ENCODE measurements at places on chromosomes 11 and 22.

DNA sequence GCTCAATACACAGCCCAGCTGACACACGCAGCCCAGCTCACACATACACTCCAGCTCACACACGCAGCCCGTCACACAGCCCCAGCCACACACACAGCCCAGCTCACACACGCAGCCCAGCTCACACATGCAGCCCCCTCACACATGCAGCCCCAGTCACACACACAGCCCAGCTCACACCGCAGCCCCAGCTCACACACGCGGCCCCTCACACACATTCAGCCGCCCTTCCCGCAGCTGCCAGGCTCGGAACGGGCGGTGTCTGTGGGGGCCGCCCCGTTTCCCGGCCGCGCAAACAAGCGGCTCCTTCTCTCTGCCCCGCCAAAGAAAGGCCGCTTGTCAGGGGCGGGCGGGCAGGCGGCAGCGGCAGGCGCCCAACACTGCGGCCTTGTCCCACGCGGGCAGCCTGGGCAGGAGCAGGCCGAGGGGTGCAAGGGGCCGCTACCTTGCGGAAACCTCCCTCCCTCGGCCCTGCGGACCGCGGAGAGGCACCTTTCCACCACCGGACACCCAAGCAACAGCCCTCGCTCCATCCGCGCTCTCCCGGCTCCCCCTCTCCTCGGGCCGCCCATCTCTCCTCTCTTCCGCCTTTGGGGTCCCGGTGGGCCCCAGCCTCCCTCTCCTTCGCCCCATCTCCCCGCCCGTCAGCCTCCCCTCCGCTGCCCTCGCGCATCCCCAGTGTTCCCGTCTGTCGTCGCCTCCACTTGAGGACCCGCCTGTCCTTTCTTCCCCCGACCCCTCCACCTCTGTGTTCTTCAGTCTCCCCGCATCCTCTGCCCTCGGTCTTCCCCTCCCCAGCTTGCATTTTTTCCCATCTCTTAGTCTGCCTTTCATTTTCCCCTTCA lies 2.2 kb downstream of the PHLDB1 start:
- no peak for DNase-seq

- no peak for DNase-seq
Measured at GRCh38 chr22:32646476-32646875, 155.0 kb upstream of the TIMP3 start.

GRCh38 chr11:102971766-102972165 lies 16.2 kb upstream of the MMP13 start:
- no peak for DNase-seq

DNA sequence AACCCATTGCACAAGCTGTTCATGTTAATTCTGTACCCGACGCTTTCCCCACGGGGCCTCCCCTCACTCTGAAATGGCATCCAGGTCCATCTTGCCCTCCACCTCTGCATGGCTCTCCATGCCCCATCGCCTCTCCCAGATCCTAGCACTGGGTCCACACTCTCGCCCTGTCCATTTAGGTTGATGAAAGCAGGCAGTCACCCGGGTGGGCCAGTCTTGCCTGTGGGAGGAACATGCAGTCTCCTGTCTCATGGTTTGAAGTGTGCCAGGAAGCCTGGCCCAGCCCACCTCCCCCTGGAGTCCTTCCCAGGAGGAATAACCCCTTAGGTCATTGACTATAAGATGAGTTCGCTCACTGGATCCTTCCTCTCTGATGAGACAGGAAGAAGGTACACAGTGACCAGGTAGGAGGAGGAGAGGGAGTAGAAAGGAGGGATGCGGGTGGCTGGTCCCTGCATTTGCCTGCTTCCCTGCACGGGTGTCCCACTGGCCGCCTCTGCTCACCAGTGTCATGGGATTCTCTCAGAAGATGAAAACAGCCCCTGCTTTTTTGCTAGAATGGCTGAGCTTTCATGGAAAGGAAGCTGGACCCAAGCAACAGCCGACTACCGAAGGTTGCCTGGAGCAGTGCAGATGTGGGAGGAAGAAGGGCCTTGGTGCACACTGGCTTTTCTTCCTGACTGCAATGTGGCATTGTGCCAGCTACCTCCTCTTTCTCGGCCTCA lies 6.8 kb downstream of the TMEM121B start:
- no peak for DNase-seq

- DNase-seq = no peak
Measured at GRCh38 chr22:24564376-24565058, 8.7 kb downstream of the SNRPD3 start.

DNA sequence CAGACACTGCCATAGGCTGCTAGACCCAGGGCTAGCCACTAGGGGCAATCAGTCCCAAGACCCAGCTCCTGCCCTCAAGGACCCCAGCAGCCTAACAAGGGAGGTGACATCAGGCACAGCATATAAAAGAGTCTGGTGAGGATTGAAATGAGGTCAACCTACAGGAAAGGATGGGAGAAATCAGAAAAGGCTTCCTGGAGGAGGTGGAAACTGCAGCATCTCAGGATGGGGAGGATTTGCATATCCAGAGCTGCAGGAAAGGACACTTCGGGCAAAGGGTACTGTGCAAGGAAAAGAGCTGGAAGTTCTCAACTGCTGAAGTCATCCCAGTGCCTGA lies 2.9 kb upstream of the ARFGAP2 start:
- DNase-seq = peak; percentile 22
